ENCODE measurements at places on chromosomes 11 and 22. TPM values are rescaled to one million over a fixed set of nuclear protein-coding genes. Genes with fewer than 3 reads are reported as not detected.

GLYAT gene
- total RNA-seq: not detected

GRCh38 chr22:23269441-23270211, 89.3 kb downstream of the BCR start:
- DNase-seq: no peak
- H3K27ac ChIP-seq: no peak overlapping the region
- H3K27me3 ChIP-seq: no peaks in the 10 kb centered on the region
- no peaks in the 10 kb centered on the region for H3K4me1 ChIP-seq

- no peak for DNase-seq
- H3K27me3 ChIP-seq: peaks cover 4% of the 10 kb centered on the region
- H3K27ac ChIP-seq: no peak within 1 kb of the TSS
- no peaks in the 10 kb centered on the region for H3K36me3 ChIP-seq
Measured at GRCh38 chr11:4903484-4903883, at the start of gene OR51A7. OR51A7 (plus strand) TSS chr11:4903783; CDS start chr11:4907370, 3,587 bp downstream.

MS4A4A gene
- total RNA-seq: 64.6 TPM

- no peak overlapping the region for H3K4me3 ChIP-seq
- no peaks in the 10 kb centered on the region for H3K4me1 ChIP-seq
- no peak for DNase-seq
- H3K27me3 ChIP-seq: no peaks in the 10 kb centered on the region
- no peaks in the 10 kb centered on the region for H3K36me3 ChIP-seq
Measured at GRCh38 chr11:44711113-44711786, 15.5 kb upstream of the TSPAN18 start.

- no peak overlapping the region for H3K27ac ChIP-seq
- no peak for DNase-seq
- H3K27me3 ChIP-seq: no peaks in the 10 kb centered on the region
- no peaks in the 10 kb centered on the region for H3K4me1 ChIP-seq
- no peak overlapping the region for H3K4me3 ChIP-seq
- H3K36me3 ChIP-seq: no peaks in the 10 kb centered on the region
Measured at GRCh38 chr11:103863497-103863896, 172.9 kb upstream of the DDI1 start.

DNA sequence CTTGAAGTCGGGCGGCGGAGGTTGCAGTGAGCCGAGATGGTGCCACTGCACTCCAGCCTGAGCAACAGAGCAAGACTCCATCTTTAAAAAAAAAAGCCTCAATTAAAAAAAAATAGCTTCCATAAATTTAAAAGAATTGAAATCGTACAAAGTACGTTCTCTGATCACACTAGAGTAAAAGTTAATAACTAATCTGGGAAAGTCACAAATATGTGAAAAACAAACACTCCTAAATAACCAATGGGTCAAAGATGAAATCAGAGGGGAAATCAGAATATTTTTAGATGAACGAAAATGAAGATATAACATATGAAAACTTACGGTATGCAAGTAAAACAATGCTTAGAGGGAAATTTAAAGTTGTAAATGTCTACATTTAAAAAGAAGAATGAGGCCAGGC, 19.8 kb downstream of the NEFH start:
- no peak overlapping the region for H3K27ac ChIP-seq
- no peaks in the 10 kb centered on the region for H3K27me3 ChIP-seq
- H3K4me1 ChIP-seq: peaks cover 11% of the 10 kb centered on the region
- H3K4me3 ChIP-seq: no peak overlapping the region
- no peak for DNase-seq
- H3K36me3 ChIP-seq: no peaks in the 10 kb centered on the region

- no peaks in the 10 kb centered on the region for H3K27me3 ChIP-seq
- no peaks in the 10 kb centered on the region for H3K36me3 ChIP-seq
- peaks cover 84% of the 10 kb centered on the region for H3K4me1 ChIP-seq
- no peak for DNase-seq
Measured at GRCh38 chr11:44775366-44775984, 48.7 kb downstream of the TSPAN18 start.

MS4A12 gene
- total RNA-seq: not detected

SPATA19 gene
- total RNA-seq: not detected

CLTCL1 gene
- 4.8 TPM for total RNA-seq

DNA sequence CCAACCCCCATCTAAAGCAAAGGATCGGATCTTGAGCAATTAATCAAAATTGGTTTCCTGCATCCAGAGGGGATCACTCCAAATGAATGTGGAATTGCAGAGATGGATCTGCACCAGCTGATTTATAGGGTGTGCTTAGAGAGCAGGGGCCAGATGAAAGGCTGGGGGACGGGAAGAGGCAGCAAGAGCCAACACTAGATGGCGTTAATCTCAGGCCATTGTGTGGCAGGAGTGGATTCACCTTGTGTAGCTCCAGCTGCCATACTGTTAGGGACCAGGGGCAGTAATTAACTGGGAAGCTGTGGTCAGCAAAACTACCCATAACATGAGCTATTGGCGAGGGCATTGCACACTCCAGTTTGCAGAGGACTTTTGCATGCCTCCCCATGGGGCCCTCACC, 35.6 kb downstream of the SERPINH1 start:
- no peak for DNase-seq
- H3K4me3 ChIP-seq: no peak overlapping the region
- peaks cover 28% of the 10 kb centered on the region for H3K4me1 ChIP-seq
- no peaks in the 10 kb centered on the region for H3K27me3 ChIP-seq
- no peak overlapping the region for H3K27ac ChIP-seq

DNA sequence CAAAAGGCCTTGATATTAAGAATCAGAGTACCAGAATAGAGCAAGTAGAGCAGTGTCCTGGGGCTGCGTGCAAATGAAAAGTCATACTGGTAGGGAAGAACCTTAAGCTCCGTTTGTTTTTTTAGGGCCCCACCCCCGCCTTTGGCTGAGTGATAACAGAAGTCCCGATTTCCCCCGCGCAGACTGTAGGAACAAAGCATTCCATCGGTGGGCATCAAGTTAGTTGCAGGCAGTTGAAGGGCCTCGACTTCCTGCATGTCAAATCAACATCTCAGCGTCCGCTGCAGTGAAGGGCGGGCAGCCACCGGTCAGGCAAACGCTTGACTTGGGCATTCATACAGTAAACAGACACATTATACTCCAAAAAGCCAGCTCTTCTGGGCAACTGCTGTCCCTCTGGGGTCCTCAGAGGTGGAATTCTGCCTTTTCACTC, 11.7 kb downstream of the LRP4 start:
- no peaks in the 10 kb centered on the region for H3K36me3 ChIP-seq
- H3K4me1 ChIP-seq: no peaks in the 10 kb centered on the region
- DNase-seq: no peak
- H3K4me3 ChIP-seq: no peak overlapping the region
- H3K27me3 ChIP-seq: no peaks in the 10 kb centered on the region
- no peak overlapping the region for H3K27ac ChIP-seq

TNNI2 gene
- 4.2 TPM for total RNA-seq

PHF5A gene
- 46.1 TPM for total RNA-seq

DNA sequence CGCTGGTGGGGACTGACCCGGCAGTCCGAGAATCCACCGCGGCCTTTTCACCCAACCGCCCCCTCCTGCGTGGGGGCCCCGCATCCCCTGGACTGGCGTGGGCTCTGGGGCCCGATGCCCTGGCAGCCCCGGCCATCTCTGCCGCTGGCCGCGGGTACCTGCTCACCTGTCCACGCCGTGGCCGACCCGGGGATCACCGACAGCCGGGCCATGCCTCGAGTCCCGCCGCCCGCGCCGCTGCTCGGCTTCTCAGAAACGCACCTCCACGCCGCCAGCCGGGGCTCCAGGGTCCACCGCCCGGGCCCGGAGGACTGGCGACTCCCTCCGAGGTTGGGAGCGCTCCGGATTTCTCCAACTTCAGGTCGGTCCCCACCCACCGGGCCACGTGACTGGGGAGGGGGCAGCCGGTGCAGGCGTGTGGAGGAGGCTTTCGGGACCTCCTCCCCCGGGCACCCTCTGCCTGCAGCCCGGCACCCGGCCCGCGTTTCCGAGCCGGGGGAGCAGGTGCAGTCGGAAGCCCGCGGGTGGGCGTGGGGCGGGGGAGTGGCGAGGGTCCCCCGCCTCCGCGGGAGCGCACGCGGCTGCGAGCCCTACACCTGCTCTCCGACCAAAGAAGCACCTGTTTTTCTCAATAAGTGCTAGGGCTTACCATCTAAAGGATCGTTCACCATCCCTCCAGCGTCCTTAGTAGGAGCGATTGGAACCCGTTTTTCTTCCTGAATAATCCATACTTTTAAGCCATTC, 554 bp upstream of the NRIP3 start:
- H3K4me1 ChIP-seq: peaks cover 18% of the 10 kb centered on the region
- DNase-seq: no peak
- H3K27me3 ChIP-seq: peaks cover 4% of the 10 kb centered on the region
- H3K36me3 ChIP-seq: no peaks in the 10 kb centered on the region
- H3K27ac ChIP-seq: no peak overlapping the region

UCP3 gene
- total RNA-seq: 5.6 TPM

OR8G5 gene
- not detected for total RNA-seq

DNA sequence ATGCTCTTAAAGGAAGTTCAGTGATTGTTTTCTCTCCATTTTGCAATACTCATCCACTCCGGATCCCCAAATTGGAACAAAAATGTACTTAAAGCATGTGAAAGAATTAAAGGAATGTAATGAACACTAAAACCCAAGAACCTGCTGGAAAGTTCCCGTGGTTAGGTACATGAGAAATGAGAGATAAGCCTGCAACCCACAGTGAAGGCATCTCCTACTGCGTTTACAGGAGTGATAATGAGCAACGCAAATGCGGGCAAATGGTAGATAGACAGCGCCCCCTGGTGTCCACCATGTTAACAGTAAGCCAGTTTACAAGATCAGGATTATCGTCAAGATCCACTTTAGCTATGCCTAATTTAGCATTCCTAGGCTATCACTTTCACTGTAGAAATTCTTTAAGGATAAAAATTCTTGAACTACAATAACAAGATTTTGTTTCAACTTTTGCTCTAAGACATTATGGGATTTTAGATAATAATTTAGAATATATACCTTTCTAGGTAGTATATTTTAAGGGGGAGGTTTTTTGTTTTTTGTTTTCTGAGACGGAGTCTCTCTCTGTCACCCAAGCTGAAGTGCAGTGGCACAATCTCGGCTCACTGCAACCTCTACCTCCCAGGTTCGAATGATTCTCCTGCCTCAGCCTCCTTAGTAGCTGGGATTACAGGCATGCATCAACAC, 29.9 kb downstream of the ALG9 start:
- peaks cover 59% of the 10 kb centered on the region for H3K36me3 ChIP-seq
- no peaks in the 10 kb centered on the region for H3K27me3 ChIP-seq
- no peak overlapping the region for H3K4me3 ChIP-seq

DNA sequence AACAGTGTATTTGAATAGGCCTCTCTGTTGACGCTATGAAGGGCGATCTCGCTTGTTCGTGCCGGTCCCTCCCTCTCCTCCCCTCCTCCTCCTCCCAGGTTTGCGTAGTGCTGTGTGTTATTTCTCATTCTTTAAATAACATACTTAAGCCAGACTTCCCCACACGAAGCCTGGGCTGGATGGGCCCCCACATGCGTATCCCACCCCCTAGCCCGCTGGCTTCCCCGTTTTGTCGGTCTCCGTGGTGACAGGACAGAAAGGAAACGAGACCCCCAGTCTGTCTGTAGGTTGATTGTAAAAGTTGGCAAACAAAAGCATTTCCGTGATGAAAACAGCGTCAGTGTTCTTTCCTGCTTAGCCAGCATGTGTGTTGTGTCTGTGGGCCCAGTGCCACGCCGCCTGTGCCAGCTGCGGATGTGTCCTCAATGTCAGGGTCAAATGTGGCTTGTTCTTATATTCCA, 27.3 kb downstream of the FAM118A start:
- H3K27me3 ChIP-seq: no peaks in the 10 kb centered on the region
- H3K27ac ChIP-seq: peak overlapping the region; percentile 60
- DNase-seq: peak; percentile 95
- H3K4me3 ChIP-seq: no peak overlapping the region
